ENCODE measurements at places on chromosomes 5 and 9.

DNA sequence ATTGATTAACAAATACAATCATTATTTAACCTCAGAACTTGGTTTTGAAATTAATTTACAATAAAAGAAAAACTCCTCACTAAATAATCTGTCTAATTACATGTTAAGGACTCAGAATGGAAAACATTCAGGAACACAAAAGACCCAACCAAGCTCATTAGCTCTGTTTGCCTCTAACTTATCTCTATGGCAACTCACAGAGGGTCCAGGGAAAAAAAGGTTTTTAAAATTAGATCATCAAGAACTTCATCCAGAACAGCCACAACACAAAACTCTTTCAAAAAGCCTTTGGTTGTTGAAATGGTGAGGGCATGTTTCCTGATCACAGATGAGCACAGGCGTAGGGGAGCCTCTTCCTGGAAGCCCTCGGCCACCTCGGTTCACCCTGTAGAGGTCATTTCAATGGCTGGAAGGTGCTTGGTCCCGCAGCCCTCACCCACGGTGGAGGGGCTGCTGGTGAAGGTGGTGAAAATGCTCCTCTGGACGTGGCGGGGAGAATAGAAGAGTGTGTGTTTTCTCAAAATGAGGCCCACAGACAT lies 17.2 kb upstream of the TCF7 start:
- no peak for DNase-seq

- no peak for DNase-seq
Observed at GRCh38 chr5:103060424-103060954, 59.4 kb downstream of the GIN1 start.

DNA sequence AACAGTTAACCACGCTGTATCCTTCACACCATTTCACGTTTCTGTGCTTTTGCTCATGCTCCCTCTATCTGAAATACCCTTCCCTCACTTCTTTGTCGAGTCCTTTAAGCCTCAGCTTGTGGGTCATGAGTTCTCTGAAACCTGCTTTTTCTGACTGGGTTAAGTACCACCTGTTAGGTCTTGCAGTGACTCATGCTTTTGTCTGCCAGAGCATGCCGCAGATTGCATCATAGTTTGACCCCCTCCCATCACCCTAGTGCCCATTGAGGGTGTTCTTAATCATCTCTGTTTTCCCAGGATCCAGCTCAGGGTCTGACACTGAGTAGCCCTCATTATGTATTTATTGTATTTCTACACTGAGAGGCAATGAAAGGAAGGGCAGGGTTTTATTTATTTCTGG lies 190.2 kb downstream of the ASTN2 start:
- no peak for DNase-seq

DNA sequence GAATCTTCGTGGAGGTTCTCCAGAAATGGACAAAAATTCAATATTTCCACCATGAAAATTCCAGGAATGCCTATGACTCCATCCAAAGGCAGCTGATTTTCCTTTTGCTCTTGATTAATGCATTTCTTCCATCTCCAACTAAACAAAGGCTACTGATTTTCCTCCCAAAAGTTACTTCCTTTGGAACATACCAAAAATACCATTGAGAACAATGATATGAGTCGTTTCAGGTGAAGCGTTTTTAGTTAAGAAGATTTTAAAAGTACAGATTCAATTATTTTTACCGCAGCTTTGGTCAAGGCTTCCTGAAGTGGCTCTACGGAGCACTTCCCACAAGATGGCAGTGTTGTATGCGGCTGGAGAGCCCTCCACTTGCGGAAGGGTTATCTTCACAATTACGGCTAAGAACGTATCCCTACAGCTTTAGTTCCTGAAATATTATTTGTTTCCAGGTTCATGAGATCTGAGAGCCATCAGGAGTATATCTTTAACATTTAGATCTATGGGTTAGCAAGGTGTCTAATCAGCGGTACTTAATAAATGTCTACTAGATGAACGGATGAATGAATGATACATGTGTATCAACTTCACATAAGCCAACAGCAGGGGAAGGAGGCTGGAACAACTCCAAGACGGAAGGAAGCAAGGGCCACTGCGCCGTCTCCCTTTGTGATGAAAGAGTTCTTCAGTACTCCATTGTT lies 35.9 kb upstream of the ARSB start:
- DNase-seq = peak; percentile 64

All from HS-5 (cell line).